Vagina (tissue), 2 donors: ENCODE measurements at places on chromosomes 11 and 22. TPM values are rescaled to one million over a fixed set of nuclear protein-coding genes. Genes with fewer than 3 reads are reported as not detected.

The GLYAT gene
- total RNA-seq = not detected

The PNPLA3 gene
- not detected for total RNA-seq

The FAM227A gene
- 0.25 TPM for total RNA-seq

The FJX1 gene
- 7.4 TPM for total RNA-seq

The GGTLC3 gene
- not detected for total RNA-seq

The OR5J2 gene
- total RNA-seq = not detected

The FGF3 gene
- total RNA-seq = not detected

DNA sequence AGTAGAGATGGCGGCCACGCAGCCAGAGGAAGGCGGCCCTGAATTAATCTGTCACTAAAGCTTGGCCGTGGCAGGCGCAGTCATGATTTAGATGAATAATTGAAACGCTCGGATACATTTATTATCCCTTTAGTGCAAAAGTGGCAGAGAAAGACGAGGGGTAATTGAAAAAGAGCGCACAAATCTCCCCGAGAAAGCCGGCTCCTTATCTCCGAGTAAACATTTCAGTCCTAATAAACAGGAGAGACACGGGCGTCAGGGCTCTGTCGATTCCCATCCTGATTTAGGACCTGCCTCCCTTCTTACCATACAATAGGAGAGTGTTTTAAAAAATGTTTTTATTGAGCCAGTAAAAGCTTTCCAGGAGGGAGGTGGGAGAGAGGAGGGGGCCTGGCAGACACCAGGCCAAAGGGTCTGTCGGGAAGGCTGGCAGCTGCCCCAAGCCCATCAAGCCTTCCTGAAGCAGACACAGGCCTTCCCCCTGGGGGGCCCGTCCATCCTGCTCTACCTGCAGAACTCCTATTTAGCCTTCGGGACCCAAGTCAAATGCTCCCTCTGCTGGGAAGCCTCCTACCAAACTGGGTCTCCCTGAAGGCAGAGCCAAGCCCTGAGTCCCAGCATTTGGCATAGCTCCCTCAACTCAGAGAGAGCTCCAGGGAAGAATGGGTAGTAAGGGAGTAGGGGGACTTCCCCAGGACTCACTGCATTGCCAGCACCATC, 22.8 kb downstream of the OTUB1 start:
- no peak for DNase-seq
- H3K36me3 ChIP-seq = no peaks in the 10 kb centered on the region
- H3K4me3 ChIP-seq = no peak overlapping the region

DNA sequence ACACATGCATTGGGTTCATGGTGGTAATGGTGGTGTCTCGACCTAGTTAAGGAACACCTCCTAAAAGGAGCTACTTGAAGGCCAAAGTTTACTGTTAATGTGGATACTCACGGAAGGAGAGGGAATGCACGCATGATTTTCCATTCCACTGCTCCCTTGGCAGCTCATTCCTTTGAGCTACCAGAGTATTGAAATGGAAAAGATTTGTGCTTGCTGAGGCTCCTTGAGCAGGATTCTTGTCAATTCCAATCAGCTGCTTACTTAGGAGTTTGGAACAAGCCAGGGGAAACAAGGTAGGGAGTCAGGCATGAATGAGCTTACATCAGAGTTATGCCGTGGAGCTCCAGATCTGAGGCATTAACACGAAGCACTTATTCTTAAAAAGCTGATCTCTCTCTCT, 108.8 kb downstream of the GRIA4 start:
- DNase-seq = no peak
- H3K4me3 ChIP-seq = no peak overlapping the region
- no peaks in the 10 kb centered on the region for H3K36me3 ChIP-seq
- no peaks in the 10 kb centered on the region for H3K4me1 ChIP-seq
- H3K27ac ChIP-seq = no peak overlapping the region

GRCh38 chr11:57315491-57315890, 9.3 kb downstream of the TNKS1BP1 start:
- peak overlapping the region; percentile 98 for H3K27ac ChIP-seq
- peaks cover 85% of the 10 kb centered on the region for H3K4me1 ChIP-seq
- no peak for DNase-seq
- H3K36me3 ChIP-seq = peaks cover 2% of the 10 kb centered on the region
- H3K27me3 ChIP-seq = no peaks in the 10 kb centered on the region
- H3K4me3 ChIP-seq = no peak overlapping the region

GRCh38 chr11:47171061-47171838, 5.4 kb downstream of the ARFGAP2 start:
- H3K27me3 ChIP-seq = no peaks in the 10 kb centered on the region
- H3K4me3 ChIP-seq = no peak overlapping the region
- peaks cover 6% of the 10 kb centered on the region for H3K36me3 ChIP-seq

GRCh38 chr22:40908895-40909294, 42.3 kb upstream of the RBX1 start:
- H3K4me3 ChIP-seq = no peak overlapping the region
- DNase-seq = no peak
- H3K27me3 ChIP-seq = no peaks in the 10 kb centered on the region
- H3K36me3 ChIP-seq = no peaks in the 10 kb centered on the region
- H3K4me1 ChIP-seq = no peaks in the 10 kb centered on the region
- H3K27ac ChIP-seq = no peak overlapping the region

GRCh38 chr11:62652161-62653006, 718 bp downstream of the INTS5 start:
- no peak for DNase-seq
- no peaks in the 10 kb centered on the region for H3K27me3 ChIP-seq
- peaks cover 16% of the 10 kb centered on the region for H3K36me3 ChIP-seq
- H3K27ac ChIP-seq = peak overlapping the region; percentile 93
- peaks cover 20% of the 10 kb centered on the region for H3K4me1 ChIP-seq

GRCh38 chr11:27339941-27340340, 23.1 kb downstream of the CCDC34 start:
- no peaks in the 10 kb centered on the region for H3K4me1 ChIP-seq
- DNase-seq = no peak
- no peaks in the 10 kb centered on the region for H3K36me3 ChIP-seq
- no peaks in the 10 kb centered on the region for H3K27me3 ChIP-seq
- H3K27ac ChIP-seq = no peak overlapping the region
- H3K4me3 ChIP-seq = no peak overlapping the region

GRCh38 chr11:121958971-121959325, 157.1 kb downstream of the BLID start:
- no peaks in the 10 kb centered on the region for H3K4me1 ChIP-seq
- no peaks in the 10 kb centered on the region for H3K27me3 ChIP-seq

- no peaks in the 10 kb centered on the region for H3K4me1 ChIP-seq
- no peak overlapping the region for H3K4me3 ChIP-seq
- no peaks in the 10 kb centered on the region for H3K27me3 ChIP-seq
- H3K36me3 ChIP-seq = no peaks in the 10 kb centered on the region
- DNase-seq = no peak
- H3K27ac ChIP-seq = no peak overlapping the region
These were observed 37.6 kb upstream of the MTNR1B start for GRCh38 chr11:92931746-92932422.

DNA sequence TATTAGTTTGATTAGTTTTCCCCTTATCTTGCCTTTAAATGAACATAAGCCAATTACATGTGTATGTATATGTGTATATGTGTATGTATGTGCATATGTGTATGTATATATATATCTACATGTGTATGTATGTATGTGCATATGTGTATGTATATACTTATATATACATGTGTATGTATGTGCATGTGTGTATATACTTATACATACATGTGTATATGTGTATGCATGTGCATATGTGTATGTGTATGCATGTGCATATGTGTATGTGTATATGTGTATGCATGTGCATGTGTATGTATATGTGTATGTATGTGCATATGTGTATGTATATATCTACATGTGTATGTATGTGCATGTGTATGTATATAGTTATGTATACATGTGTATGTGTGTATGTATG, 65.5 kb upstream of the CCT8L2 start:
- no peak overlapping the region for H3K4me3 ChIP-seq
- no peak for DNase-seq
- no peaks in the 10 kb centered on the region for H3K36me3 ChIP-seq
- H3K4me1 ChIP-seq = no peaks in the 10 kb centered on the region
- H3K27me3 ChIP-seq = no peaks in the 10 kb centered on the region

GRCh38 chr22:41888627-41889200, 26.2 kb downstream of the SHISA8 start:
- H3K4me3 ChIP-seq = no peak overlapping the region
- no peak overlapping the region for H3K27ac ChIP-seq
- no peaks in the 10 kb centered on the region for H3K27me3 ChIP-seq

DNA sequence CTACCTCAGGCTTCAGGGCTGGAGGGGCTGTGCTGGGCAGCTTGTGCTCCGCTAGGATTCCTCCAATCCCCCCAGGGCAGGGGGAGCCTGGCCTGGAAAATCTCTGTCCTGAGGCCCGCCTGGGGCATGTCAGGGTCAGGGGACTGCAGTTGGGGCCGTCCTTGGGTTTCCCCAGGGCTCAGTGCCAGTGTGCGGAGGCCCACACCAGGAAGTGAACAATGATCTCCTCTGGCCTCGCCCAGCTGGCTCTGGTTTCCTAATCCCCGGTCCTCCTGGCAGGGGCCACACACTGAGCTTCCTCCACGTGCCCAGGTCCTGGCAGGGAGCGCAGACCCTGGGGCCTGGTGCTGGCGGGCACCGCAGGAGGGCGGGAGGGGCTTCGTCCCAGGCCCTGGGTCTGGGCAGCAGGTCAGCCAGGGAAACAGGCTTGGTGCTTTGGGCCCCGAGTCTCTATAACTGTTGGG, 1.4 kb upstream of the MUC2 start:
- H3K4me1 ChIP-seq = peaks cover 12% of the 10 kb centered on the region
- H3K4me3 ChIP-seq = no peak overlapping the region
- no peak for DNase-seq
- H3K36me3 ChIP-seq = no peaks in the 10 kb centered on the region

GRCh38 chr11:101759771-101760450, 154.9 kb upstream of the CEP126 start:
- no peaks in the 10 kb centered on the region for H3K36me3 ChIP-seq
- H3K4me3 ChIP-seq = no peak overlapping the region
- DNase-seq = no peak
- no peak overlapping the region for H3K27ac ChIP-seq

GRCh38 chr11:35624781-35625180, 6.5 kb downstream of the FJX1 start:
- H3K27ac ChIP-seq = no peak overlapping the region
- no peak for DNase-seq
- H3K36me3 ChIP-seq = no peaks in the 10 kb centered on the region
- peaks cover 11% of the 10 kb centered on the region for H3K4me1 ChIP-seq
- H3K27me3 ChIP-seq = no peaks in the 10 kb centered on the region

DNA sequence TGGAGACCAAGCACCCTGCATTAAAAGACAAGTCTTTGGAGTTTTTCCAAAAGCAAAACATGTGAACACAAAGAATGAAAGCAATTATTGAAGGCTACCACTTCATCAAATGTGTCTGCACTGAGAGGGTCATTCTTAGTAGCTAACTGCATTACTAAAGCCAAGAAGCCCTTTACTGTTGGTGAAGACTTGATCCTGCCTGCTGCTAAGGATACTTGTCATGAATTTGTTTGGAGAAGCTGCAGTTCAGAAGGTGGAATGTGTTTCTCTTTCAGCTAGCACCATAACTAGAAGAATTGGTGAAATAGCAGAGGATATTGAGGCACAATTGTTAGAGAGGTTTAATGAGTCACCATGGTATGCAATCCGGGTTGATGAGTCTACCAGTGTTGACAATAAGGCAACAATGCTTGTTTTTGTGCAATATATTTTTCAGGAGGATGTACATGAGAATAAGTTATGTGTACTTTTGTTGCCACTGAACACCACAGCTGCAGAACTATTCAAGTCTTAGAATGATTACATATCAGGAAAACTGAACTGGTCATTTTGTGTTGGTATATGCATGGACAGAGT, 457.3 kb upstream of the ISX start:
- H3K4me3 ChIP-seq = no peak overlapping the region
- H3K36me3 ChIP-seq = no peaks in the 10 kb centered on the region
- no peaks in the 10 kb centered on the region for H3K27me3 ChIP-seq
- H3K4me1 ChIP-seq = no peaks in the 10 kb centered on the region
- H3K27ac ChIP-seq = no peak overlapping the region
- no peak for DNase-seq

DNA sequence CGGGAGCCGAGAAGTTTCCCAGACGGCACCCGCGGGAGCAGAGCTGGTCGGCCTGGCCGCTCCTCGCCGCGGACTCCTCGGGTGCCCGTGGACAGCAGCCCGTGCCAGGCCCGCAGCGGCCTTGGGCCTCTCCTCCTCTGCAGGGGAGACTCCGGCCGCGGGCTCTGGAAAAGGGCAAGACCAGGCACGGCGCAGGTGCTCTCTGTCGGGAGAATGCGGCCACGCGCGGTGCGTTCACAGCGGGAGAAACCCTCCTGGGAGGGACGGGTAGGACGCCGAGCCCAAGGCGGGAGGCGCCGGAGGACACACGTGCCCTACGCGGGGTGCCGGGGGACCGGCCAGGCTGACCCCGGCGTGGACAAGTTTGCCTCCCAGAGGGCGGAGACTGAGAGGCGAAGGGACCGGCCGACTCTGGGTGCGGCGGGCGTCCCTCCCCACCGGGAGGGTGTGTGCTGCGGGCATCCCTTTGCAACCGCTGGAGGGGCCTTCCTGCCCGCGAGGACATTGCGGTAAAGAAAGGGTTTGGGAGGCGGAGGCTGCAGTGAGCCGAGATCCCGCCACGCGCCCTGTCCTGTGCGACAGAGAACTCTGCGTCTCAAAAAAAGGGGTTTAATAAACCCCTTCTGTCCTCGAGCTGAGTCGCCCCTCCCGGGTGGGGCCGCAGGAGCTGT, 2.3 kb downstream of the IFITM1 start:
- DNase-seq = no peak
- peaks cover 45% of the 10 kb centered on the region for H3K4me1 ChIP-seq
- H3K27ac ChIP-seq = peak overlapping the region; percentile 97
- H3K36me3 ChIP-seq = no peaks in the 10 kb centered on the region
- peak overlapping the region; percentile 63 for H3K4me3 ChIP-seq

DNA sequence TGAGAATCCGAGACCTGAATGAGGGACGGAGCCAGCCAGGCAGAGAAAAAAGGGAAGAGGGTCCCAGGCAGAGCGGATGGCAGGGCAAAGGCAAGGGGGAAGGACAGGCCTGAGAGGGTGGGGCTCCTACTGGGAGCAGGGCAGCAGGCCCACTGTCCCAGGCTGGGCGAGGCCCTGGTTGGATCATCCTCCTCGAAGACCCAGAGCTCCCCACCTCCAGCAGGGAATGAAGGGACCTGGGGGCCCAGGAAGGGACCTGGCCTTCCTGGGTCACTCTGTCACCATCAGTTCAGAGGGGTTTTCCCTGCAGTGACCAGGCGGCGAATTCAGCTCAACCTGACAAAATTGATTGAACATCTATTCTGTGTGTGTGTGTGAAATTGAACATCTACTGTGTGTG, 4.0 kb downstream of the CD5 start:
- H3K27me3 ChIP-seq = no peaks in the 10 kb centered on the region
- no peaks in the 10 kb centered on the region for H3K36me3 ChIP-seq
- H3K4me1 ChIP-seq = no peaks in the 10 kb centered on the region
- DNase-seq = no peak

DNA sequence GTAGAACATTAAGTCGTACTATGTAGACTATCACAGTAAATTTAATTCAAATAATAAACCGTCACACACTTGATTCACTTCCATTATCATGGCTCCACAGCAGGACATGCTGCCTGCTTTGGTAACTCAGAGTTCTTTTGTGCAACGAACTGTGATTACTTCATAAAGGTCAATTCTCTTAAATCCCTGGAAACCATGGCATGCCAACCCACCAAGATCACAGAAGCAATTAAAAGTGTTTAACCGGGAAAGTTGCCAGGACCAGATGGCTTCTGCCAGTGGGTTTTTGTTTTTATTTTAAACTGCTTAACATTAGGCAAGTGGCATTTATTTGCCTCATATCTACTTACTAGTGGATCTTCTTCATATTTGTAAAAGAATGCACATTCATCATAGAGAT, 1162.1 kb downstream of the DLG2 start:
- H3K36me3 ChIP-seq = no peaks in the 10 kb centered on the region
- H3K27ac ChIP-seq = no peak overlapping the region
- no peak overlapping the region for H3K4me3 ChIP-seq
